ENCODE measurements at places on chromosomes 6 and 20. TPM values are rescaled to one million over a fixed set of nuclear protein-coding genes. Genes with fewer than 3 reads are reported as not detected.

Gene B3GALT4
- polyA plus RNA-seq: 3.8 TPM

Gene GABRR1
- polyA plus RNA-seq: 0.60 TPM

Gene C6orf132
- polyA plus RNA-seq: 9.3 TPM

DNA sequence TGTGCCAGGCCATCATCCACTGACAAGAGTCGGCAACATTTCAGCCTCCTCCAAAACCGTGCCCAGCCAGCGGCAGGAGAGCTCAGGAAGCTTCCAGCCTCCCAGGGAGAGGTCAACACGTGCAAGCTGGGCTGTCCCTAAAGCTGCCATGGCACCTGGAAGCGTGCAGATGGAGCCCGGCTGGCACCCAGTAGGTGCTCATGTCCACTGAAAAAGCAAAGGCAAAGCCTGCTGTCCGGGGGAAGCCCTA lies 14.4 kb upstream of the TLDC2 start:
- DNase-seq: no peak

DNA sequence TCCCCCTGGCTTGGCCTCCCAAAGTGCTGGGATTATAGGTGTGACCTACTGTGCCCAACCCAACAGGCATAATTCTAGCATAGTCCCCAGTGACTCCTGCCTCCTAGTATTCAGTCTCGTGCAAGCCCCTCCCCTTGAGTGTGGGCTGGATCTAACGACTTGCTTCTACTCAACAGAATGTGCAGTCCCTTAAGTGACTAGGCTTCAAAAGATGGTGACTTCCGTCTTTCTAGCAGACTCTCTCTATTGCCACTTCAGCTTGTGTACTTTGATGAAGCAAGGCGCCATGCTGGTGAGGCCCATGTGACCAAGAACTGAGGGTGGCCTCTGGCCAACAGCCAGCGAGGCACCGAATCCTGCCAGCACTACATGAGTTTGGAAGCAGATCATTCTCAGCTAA lies 109.6 kb upstream of the TRAF3IP2 start:
- no peak for DNase-seq
